ENCODE measurements at places on chromosomes 13 and 19. TPM values are rescaled to one million over a fixed set of nuclear protein-coding genes. Genes with fewer than 3 reads are reported as not detected.

DNA sequence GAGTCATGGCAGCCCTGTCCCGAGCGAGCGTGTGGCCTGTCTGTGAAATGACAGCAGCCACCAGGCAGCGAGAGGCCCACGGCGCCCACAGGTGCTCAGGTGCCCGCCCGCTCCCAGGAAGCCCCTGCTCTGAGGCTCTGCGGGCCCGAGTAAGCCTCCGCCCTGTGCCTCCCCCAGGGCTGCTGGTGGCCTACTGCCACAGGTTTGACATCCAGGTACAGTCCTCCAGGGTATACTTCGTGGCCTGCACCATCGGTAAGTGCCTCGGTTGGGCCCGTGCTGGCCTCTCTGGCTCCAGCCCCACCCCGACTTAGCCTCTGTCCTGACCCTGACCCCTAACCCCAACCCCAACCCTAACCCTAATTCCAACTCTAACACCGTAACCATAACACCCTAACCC, 15.0 kb upstream of the TMPRSS9 start:
- DNase-seq = no peak

DNA sequence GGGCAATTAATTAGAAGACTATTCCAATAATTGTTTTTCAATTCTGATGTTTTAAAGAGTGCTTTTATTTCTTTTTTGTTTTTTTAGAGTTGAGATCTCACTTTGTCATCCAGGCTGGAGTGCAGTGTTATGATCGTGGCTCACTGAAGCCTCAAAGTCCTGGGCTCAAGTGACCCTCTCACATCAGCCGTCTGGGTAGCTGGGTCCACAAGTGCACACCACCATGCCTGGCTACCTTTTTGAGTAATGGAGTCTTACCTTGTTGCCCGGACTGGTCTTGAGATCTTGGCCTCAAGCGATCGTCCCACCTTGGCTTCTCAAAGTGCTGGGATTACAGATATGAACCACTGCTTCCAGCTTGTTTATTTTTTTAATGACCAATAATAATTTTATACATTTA, 207.8 kb downstream of the NDFIP2 start:
- no peak for DNase-seq

DNA sequence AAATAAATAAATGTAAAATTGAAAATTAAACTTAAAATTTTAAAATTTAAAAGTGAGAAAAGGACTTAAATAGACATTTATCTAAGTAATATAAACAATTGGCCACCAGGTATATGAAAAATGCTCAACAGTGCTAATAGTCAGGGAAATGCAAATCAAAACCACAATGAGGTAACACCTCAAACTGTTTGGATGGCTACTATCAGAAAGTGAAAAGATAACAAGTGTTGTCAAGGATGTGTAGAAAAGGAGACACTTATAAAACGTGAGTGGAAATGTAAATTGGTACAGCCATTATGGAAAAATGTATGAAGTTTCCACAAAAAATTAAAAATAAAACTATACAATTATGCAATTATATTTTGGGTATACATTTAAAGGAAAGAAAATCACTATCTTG, 752.2 kb downstream of the EFNB2 start:
- DNase-seq = no peak

DNA sequence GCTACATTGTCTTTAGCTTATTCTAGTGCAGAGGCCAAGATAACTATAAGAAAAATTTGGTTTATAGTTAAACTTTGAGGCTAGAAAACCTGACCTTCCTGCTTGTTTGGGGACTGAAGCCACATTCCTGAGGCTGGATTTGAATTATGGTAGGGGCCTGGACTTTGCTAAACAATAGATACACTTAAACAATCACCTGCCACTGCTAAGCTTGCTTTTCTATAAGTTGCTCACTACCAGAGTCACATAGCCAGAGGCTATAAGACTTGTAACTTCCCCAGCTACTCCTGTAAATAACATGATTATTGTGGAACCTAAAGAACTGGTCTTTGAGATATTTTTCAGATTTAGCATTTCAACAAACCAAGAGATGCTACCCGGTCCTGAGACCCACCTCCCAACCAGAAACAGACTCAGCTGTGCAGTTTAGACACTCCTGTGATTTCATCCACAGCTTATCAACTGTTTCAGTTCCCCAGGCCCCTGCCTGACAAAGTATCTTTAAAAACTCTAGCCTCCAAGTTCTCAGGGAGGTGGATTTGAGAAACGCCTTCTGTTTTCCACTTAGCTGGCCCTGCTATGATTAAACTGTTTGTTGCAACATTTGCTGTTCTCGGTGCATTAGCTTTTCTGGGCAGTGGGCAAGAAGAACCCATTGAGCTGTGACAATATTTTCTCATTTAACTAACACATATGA, 77.7 kb downstream of the MIPEP start:
- DNase-seq = no peak

GRCh38 chr13:99809926-99810325, 161.6 kb downstream of the ZIC5 start:
- no peak for DNase-seq

GRCh38 chr19:38616265-38616664, 1.5 kb downstream of the MAP4K1 start:
- no peak for DNase-seq

DNA sequence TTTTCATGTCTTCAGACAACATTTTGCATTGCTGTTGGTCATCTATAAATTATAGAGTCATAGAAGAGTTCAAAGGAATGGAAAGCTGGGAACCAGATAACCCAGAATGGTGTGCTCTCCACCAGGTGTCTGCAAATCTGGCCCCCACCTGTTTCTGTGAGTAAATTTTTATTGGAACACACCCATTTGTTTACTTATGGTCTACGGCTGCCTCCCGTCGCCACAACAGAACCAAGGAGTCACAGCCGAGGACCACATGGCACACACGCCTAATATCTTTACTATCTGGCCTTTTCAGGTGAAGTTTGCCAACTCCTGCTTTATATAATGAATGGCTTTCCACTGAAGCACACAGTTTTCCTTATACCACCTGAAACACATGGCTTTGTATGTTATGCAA, 58.2 kb downstream of the EFNB2 start:
- DNase-seq = no peak

ATF5 gene
- polyA plus RNA-seq = 28.6 TPM

GPC6 gene
- polyA plus RNA-seq = 67.2 TPM

MAP4K1 gene
- polyA plus RNA-seq = 2.3 TPM

All from renal cortex interstitium (tissue), 15 donors.